ENCODE measurements at places on chromosomes 1 and 21.

DNA sequence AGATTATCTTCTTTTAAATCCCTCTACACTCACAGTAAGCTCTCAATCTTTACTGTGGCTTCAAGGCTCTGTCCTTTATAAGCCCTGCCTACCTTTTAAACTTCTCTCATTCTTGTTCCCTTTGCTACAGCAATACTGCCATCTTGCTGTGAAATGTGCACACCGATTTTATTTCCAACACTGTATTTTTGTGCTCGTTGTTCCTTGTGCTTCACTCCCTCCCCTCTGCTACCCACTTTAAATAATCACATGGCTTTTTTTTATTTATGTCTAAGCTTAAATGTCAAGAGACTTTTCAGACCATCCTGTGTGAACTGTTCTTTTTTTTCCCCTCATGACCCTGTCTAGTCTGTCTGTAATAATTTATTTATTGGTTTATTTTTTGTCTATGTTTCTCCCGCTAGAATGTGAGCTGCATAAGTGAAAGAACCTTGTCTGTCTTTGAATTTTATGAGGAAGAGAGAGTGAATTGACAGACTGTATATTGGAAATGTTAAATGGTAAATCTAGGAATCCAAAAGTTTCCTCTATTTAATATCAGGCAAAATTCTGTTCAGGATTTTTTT is 45.7 kb downstream of the ABCD3 start:
- DNase-seq = no peak

DNA sequence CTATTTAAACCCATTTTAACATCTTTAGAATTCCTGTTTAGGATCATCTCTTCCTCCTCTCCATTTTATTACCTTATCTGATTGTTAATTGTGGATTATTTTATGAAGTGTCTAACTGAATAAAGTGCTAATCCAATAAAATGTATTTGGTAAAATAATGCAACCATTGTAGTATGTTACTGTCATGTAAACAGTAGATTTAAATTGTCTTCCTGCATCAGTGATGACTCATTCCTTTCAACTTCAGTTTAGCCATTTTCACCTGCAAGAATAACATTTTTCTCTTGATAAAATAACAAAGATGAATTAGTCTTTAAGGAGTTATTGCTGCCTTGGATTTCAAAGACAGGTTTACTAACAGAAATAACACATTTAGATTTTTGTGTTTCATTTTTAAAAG is 5.4 kb downstream of the PPP2R5A start:
- no peak for DNase-seq

DNA sequence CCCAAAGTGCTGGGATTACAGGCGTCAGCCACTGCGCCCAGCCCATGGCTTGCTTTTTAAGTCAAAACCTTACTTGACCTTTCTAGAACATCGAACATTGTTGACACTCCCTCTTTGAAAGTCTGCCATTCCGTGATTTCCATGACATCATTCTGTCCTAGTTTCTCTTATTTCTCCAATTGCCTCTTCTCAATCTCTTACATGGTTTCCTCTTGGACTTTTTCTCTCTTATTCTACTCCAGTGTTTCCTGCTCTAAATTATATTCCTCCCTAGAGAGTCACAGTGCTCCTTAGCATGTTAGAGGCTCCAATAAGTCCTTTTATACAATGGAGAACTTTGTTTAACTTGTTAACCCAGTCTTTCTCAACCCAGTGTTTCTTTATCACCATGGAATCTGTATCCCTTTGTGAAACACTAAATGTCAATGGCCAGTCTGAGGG is 25.5 kb downstream of the JAM2 start:
- no peak for DNase-seq

- DNase-seq = no peak
Measured at GRCh38 chr1:91708691-91709090, 177.3 kb downstream of the TGFBR3 start.

DNA sequence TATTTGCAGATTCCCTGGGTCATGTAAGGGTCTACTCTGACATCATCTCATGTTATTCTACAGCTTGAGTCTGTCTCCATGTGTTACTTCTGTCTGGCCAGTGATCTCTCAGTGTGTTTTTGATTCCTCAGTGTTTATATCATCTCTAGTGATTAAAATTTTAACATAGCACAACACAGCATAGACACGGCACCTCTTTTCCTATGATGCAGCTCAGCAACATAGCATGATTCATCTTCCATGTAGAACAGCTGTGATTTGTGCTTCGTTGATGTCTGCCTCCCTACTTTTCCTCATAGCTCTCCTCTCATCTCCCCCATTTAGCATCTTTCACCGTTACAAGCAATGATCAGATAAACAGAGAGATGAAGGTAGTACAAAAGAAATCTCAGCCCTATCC is 163.9 kb upstream of the DPT start:
- DNase-seq = no peak

GRCh38 chr21:15029077-15029476 is 35.7 kb downstream of the NRIP1 start:
- DNase-seq = no peak

- no peak for DNase-seq
Measured at GRCh38 chr1:7824701-7825100, 28.2 kb downstream of the UTS2 start.

DNA sequence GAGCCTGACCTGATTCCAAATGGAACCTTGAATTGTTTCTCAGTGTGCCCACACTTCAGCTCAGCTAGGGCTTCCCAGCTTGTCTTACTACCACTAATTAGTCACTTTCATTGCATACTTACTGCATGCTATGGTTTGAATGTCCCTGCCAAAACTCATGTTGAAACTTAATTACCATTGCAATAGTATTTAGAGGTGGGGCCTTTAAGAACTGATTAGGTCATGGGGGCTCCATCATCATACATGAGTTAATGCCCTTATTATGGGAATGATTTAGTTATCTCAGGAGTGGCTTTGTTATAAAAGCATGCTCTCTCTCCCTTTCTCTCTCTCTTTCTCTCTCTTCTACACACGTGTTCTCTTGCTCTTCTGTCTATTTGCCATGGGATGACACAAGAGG is 68.3 kb downstream of the NENF start:
- no peak for DNase-seq

DNA sequence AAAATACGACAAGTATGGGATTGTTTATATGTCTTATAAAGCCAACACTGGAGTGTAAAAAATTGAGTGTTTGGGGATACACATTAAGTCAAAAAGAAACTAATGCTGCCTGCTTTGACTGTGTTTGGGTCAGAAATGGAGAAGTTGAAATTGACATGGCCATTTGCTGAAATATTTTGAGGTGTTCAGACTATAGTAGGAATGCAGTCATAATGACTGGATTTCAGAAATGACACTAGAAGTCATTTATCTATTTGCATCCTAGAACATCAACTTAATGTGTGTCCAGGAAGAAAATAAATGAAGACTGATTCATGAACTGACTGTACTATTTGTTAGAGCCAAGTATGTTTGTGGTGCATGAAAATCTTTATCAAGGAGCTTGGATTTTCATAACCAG is 28.4 kb downstream of the RASAL2 start:
- no peak for DNase-seq

GRCh38 chr1:112509005-112509659 is 367 bp downstream of the WNT2B start:
- no peak for DNase-seq

DNA sequence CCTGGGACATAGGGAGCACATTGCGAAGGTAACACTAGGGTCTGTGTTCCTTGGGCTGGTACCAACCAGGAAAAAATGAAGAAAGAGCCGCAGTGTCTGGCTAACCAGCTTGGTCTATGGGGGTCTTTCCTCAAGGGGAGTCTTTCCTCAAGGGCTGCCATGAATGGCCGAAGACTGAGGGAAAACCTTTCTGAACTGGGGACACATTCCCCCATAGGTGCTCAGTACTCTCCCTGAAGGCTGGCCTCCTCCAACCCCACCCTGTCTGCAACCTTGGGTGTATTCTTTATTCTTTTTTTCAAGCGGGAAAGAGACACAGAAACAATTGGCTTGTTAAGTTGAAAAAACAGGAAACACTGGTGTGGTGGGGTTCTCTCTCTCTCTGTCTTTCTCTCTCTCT is 200.5 kb downstream of the BACH1 start:
- no peak for DNase-seq

DNA sequence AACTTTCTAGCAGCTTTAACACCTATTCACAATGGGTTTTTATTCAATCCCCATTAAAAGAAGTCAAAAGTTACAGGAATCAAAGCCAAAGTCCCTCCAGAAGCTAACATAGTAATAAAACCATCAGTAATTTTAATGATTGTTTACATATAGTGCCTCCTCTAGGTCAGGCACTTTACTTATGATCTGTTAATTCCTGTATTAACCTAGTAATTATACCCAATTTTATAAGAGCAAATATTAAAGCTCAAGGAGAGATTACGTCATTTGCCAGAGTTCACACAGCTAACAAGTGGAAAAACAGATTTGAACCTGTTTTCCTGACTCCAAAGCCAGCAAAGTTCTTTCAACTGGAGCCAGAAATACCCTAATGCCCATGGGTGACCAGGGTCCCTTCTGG is 112.9 kb upstream of the F3 start:
- no peak for DNase-seq

DNA sequence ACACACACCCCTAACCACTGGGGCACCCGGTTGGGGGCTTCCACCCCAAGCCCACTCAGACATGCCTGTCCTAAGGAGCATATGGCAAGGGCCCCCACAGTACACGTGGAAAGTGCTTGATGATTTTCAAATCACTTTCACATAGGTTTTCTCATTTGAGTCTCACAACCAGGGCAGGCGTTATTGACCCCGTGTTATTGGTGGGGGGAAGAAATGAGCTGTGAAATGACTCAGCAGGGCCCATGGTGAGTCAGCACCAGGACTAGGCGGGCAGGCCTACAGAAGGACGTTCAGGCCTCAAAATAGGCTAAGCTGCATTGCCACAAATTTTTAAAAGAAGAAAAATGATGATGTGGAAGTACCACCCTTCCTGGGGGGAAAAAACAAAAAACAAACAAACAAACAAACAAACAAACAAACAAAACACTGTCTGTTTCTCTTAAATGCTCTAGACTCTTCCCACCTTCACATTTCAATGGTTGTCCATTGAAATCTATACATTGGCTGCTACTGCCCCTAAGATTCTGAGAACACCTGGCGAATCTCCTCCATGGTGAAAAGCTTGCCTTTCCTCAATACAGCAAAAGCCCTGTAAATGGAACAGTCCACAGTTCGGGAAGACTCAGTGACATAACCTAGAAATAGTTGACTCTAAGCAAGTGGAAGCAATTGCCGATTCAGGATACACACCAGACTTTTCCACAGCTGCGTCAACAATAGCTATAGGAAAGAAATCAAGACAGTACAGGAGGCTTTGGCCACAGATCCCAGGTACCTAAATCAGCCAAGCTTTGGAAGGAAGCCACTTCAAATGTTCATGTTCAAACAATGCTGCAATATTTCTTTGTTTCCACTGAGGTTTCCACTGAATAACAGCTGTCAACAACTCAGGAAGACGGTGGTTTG is 234.7 kb downstream of the TOMM20 start:
- no peak for DNase-seq

DNA sequence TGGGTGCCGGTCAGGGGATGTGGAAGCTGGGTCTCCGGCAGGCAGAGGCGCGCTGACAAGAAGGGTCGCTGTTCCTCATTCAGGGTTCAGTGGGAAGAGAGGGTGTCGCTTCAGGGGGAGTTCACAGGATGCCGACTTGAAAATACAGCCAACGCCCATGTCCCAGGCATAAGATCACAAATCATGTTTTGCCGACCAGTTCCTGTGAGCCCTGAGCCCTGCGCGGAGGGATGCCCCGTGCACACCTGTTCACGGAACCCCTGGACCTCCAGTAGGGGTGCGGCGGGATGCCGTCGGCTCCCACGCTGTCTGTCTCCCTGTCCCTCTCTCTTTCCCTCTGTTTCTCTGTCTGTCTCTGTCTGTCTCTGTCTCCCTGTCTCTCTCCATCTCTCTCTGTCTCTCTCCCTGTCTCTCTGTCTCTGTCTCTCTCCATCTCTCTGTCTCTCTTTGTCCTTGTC is 26.8 kb downstream of the TP73 start:
- no peak for DNase-seq

GRCh38 chr1:162878000-162878596 is 17.1 kb upstream of the CCDC190 start:
- DNase-seq = no peak

DNA sequence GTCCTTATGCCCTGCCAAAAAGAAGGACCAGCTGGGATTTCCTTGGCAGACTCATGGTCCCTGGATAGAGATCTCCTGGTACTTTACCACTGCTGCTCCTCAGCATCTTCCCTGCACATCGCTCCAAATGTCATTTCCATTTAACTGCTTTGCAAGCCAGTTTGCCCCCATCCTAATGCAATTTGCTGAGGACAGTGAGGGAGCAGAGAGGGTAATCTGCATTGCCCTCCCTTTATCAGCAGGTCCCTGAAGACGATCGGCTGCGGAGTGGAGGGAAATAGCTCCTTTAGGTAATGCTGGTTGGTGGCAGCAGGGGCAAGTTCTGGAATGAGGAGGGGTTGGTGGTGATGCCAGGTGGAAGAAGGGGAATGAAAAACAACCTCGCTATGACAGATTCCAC is 2.7 kb downstream of the PLXNA2 start:
- no peak for DNase-seq

GRCh38 chr21:36325373-36326010 is 5.5 kb downstream of the MORC3 start:
- no peak for DNase-seq

DNA sequence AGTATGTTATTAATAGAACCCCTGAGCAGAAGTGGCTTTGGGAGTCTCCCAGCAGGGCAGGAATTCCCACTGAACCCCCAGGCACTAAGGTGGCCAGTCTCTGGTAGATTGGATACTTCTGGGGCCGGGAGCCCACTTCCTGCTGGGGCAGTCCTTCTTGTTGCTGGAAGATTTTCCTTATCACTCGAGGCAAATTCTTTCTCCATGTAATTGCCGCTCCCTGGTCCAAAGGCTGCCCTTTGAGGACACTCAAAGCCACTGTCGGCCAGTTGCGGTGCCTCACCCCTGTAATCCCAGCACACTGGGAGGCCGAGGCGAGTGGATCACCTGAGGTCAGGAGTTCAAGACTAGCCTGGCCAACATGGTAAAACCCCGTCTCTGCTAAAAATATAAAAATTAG is 22.6 kb upstream of the TNFRSF1B start:
- no peak for DNase-seq

DNA sequence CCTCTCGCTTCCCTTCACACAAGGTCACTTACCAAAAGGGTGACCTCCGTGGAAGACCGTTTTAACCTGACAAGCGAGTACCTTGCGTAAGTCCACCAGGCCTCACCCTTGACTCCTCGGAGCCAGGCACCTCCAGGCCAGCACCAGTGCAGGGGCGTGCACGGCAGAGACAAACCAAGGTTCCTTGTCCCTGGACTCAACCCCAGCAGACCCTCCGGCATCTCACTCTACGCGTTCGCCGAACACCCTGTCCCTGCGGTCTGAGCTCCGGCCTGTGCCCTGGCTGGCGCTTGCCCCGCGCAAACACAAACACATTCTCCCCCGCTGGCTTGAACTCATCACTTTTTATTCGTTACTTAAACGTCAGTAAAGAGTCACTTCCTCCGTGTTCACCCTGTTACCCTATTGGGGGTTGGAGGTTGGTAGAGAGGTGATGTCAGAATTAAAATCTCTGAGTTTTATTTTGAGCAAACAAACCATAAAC is 4.5 kb downstream of the TBX15 start:
- no peak for DNase-seq
